ENCODE measurements at places on chromosomes 1 and 21. TPM values are rescaled to one million over a fixed set of nuclear protein-coding genes. Genes with fewer than 3 reads are reported as not detected.

MANEAL gene
- total RNA-seq, result 0.43 TPM

SPRR2F gene
- not detected for total RNA-seq

SWT1 gene
- 0.43 TPM for total RNA-seq

MACF1 gene
- total RNA-seq, result 279 TPM

All from ascending aorta (tissue), 2 donors.